ENCODE measurements at places on chromosomes 16 and 17.

- no peak for DNase-seq
Observed at GRCh38 chr16:75854152-75854551, 127.9 kb upstream of the CPHXL start.

GRCh38 chr17:2438823-2439222 lies 38.0 kb upstream of the MNT start:
- DNase-seq, result no peak

- DNase-seq, result no peak
Observed at GRCh38 chr17:17109256-17109655, 67.0 kb downstream of the MPRIP start.

GRCh38 chr17:44998646-44999045 lies 30.5 kb upstream of the C1QL1 start:
- DNase-seq, result no peak

DNA sequence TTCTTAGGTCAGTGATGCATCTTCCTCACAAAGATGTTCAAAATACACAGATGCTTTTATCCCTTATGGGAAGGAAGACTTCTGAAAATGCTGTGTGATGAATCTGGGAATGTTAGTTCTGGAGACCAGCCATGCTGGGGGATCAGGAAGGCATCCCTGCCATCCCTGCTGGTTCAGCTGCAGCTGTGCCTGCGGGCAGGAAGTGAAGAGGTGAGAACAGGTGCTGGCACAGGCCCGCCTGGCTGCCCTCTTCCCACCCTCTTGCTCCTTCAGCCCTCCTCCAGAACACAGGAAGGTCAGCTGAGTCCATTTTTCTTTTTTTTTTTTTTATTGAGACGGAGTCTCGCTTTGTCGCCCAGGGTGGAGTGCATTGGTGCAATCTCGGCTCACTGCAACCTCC lies 15.2 kb downstream of the RAB11FIP3 start:
- no peak for DNase-seq

DNA sequence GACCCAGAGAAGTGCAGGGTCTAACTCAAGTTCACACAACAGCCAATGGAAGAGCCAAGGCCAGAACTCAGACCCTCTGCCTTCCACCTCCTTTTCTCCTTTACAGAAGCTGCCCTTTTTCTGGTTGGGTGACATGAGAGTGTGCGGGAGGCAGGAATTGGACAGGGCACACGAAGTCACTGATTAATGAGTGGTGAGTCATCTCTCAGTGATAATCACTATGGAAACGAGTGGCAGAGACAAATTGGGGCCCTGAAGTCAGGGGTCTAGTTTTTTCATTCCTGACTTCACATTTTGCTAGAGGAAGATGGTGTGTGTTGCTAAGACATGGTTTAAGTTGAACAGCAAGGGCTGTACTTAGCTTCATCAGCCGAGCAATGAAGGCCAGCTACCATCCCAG lies 312.7 kb upstream of the CCL2 start:
- no peak for DNase-seq

- peak; percentile 94 for DNase-seq
Observed at GRCh38 chr17:8151120-8151640, 1.0 kb downstream of the PER1 start.

DNA sequence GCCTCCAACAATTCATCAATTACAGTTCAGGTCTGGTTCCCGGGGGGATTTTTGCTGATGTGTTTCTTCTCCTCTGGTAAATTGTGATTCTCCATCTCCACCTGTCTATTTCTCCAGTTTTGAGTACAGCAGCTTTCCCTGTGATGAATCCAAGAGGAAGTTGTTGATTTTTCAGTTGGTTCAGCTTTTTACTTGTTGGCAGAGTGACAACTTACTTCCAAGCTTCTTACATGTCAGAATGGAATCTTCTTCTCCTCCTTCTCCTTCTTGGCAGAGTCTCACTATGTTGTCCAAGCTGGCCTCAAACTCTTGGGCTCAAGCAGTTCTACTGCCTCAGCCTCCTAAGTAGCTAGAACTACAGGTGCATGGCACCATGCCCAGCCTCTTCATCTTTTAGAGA lies 33.4 kb upstream of the TMEM92 start:
- no peak for DNase-seq

GRCh38 chr16:57539072-57539796 lies 2.9 kb upstream of the CCDC102A start:
- peak; percentile 7 for DNase-seq

DNA sequence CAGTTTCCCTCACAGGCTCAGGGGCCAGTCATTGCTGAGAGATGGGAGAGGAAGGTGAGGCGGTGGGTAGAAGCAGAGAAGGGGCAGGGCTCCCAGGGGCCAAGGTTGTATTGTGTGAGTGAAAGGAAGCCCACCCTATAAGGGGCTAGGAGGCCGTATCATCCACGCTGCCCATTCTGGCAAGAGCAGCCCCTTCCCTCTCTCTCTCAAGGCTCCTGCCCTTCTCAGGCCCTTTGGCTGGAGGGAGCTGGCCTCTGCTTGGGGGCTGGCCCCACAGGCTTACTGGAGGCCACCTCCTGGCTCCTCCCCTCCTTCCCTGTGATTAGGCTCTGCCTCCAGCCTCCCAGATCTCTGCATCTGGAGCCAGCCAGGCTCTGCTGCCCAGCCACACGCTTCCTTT lies 7.6 kb downstream of the TBKBP1 start:
- no peak for DNase-seq

DNA sequence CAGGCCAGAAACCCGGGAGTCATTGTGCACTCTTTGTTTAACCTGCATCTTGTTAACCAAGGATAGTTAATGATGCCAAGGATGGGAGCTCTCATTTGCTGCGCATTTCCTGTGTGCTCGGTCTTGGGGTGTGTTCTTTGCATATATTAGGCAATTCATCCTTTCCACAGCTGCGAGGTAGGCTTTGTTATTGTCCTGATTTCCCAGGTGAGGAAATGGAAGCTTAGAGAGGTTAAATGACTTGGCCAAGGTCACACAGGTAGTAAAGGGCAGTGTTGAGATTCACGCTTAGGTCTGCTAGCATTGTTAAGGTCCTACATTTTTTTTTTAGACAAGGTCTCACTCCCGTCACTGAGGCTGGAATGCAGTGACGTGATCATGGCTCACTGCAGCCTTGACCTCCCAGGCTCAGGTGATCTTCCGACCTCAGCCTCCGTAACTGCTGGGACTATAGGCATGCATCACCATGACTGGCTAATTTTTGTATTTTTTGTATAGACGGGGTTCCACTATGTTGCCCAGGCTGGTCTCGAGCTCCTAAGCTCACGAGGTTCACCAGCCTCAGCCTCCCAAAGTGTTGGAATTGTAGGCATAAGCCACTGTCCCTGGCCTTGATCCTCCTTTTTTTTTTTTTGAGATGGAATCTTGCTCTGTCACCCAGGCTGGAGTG lies 5.0 kb upstream of the LRRC75A start:
- no peak for DNase-seq

- peak; percentile 25 for DNase-seq
Observed at GRCh38 chr17:41885733-41886132, 20.5 kb upstream of the KLHL11 start.

GRCh38 chr16:4511441-4512082 lies 27.0 kb downstream of the CDIP1 start:
- DNase-seq, result peak; percentile 35

GRCh38 chr17:33804401-33804800 lies 450.7 kb upstream of the CCL2 start:
- DNase-seq, result no peak

GRCh38 chr17:15350777-15351477 lies 9.5 kb upstream of the TEKT3 start:
- no peak for DNase-seq

- DNase-seq, result no peak
Observed at GRCh38 chr16:46745617-46746016, 2.5 kb downstream of the MYLK3 start.

DNA sequence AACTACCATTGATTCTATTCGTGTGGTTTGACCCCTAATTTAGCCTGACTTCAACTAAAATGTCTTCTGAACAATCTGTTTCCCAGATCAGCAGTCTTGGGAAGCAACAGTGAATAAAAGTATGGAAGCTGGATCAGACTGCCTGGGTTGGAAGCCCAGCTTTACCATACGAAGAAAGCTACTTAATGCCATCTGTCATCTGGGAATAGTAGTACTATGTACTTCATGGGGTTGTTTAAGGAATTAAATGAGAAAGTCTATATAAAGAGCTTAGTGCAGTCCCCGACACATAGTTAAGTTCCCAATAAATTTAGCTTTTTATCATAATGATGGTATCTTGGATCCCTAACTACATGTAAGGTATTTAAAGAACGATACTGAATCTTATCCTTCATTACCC lies 151.5 kb upstream of the ERCC4 start:
- DNase-seq, result no peak

DNA sequence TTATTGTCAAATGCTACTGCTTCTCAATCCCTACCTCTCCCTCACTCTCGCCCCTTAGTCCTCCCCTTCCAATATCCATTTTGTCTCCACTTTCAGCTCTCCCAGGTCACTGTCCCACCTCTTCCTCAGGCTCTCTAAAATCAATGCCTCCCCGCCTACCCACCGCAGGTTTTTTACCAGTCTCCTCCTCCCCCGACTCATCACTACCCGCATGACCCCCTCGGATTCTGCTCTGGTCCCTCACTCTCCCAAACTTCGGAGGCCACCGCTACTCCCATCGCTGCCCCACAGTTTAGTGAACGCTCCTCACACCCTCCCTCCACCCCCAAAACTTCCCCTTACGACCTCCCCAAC lies 513 bp downstream of the CRLF3 start:
- DNase-seq, result peak; percentile 58

GRCh38 chr16:66551348-66551759 lies 1.0 kb upstream of the CKLF start:
- DNase-seq, result peak; percentile 72

DNA sequence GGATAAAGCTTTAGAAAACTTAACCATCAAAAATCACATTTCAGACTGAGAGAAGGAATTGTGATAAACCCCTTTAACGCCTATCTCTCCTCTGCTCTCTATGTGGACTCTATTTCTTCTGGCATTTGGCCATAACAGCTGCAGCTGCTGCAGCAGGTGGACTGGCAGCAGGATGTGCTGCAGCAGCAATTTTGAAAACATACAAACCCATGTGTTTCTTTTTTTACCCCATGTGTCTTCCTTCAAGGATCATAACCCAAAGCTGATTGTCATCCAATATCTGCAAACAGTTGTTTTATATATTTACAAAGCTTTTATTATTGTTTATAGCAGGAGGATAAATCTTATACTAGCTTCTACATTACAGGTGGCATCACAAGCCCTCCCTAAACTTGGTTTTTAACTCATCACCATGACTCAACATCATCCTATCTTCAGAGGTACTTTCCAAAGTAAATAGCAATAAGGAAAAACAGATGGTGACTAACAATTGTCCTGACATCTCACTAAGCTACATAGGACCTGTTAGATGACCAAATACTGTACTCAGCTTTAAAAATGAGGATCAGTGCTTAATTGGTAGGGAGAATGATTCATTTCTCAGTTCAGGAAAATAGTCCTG lies 14.5 kb upstream of the KRTAP9-2 start:
- DNase-seq, result no peak

DNA sequence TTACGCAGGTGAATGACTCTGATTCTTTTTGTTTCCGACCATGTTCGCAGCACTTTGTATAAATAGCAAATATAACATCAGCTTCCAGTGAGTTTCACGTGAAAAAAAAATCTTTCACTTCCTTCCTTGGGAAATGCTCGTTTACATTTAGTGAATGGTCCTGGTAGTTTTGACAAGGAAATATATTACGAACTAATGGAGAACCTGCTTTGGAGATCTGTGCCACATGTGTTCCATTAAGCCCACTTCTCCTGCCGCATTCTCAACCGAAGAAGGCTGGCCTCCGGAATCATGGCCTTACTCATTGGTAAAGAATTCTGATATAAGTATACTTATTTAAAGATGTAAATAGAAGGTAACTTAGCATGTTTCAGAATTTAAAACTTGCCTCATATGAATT lies 3.6 kb downstream of the CRAMP1 start:
- DNase-seq, result no peak

DNA sequence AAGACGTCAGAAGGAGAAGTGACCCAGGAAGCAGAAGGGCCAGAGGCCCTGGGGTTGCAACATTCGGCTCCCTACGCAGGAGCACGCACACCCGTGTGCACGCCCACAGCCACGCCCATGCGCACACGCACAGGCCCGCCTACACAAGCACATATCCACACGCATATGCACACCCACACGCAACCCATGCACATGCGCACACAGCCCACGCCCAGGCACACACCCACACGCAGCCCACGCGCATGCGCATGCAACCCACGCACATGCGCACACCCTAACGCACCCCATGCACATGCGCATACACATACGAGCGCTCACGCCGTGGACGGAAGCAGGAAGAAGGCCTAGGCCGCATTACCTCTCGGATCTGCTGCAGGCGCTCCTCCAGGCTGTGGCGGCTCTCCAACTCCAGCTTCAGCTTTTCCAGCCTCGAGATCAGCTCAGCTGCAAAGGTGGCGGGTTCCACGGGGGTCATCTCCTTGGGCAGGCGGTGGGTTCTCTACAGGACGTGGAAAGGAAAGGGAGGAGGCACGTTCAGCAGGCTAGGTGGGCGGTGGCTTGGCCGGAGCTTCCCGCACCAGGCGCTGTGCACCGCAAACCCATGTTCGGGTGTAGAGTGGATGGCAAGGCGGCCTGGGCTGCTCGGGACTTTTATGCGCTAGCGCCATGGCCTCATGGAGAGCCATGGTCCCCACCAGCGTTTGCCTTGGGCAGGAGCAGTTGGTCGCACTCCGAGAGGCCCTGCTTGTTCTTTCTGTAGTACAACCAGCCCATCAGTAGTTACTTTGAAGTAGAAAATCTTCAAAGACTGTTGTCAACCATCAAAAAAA lies 23.4 kb downstream of the AXIN2 start:
- peak; percentile 57 for DNase-seq

GRCh38 chr16:69485816-69486215 lies 61.4 kb downstream of the CYB5B start:
- DNase-seq, result no peak

DNA sequence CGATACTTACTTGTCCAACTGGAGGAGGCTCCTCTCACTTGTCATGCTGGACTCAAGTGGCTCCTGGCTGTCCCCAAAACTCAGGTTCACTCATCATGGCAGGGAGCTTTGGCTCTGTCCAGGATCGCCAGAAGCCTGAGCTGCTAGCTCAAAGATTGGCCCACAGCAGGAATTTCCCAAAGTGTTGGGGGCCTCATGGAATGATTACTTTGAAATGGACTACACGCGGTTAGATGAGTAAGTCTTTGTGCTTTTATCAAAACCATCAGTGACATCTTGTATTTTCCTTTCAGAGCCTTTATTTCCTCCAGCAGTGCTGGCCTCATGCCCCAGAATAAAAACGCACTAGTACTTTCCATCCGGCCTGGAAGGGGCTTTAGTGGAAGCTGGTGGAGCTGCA lies 29.2 kb upstream of the PHB1 start:
- DNase-seq, result no peak

Measured in activated naive CD4-positive, alpha-beta T cell treated with anti-CD3 and anti-CD28 coated beads, Interleukin-2, amount 10 ng/mL, durations not matched to agents 7 days and 5 days (primary cell).